ENCODE measurements at places on chromosomes 6 and 20.

DNA sequence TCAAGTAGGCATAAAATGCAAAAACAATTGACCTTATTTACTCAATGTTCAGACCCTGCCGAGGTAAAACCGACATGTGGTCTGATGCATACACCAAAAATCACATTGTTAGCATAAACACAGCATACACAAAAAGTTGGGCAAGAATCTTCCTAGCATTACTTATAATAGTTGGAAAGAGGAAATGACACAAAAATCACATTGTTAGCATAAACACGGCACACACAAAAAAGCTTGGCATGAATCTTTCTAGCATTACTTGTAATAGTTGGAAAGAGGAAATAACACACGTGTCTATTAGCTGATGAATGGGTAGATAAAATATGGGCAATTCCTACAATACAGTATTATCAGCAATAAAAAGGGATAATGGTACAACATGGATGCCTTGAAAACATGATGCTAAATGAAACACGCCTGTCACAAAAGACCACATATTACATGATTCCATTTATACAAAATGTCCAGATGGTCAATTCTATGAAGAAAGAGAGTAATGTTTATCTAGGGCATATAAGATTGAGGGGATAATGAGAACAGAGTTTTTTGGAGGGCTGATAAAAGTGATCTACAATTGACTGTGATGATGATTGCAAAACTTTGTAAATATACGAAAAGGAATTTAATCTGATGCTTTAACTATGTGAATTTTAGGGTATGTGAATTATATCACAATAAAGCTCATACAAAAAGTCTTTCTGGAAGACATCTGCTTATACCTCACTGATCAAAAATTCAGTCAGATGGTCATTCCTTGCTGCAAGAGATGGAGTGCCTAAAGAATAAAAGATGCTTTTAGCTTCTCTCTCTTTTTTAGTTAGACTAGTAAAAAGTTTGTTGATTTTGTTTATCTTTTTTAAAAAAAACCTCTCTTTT is 1019.5 kb upstream of the CITED2 start:
- no peak for DNase-seq

DNA sequence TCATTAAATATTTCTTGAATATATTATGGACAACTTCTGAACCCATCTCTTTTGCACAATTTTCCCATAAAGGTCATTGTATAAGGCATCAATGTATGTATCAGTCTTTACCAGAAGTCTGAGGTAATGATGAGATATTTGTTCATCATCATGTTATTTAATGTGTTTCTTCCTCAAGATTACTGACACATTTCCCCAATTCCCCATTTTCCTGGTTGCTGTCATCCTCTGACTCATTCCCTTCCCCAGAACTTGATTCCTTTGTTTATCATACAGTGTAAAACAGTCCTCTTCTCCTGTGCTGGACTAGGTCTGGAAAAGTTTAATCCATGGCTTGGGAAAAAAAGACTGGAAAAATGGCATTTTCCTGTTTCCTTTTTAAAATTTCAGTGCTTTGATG is 107.9 kb upstream of the FLRT3 start:
- no peak for DNase-seq

- no peak for DNase-seq
These were observed 4.5 kb downstream of the SNX5 start for GRCh38 chr20:17964073-17964472.

- DNase-seq = no peak
These were observed at the start of gene FNDC1 for GRCh38 chr6:159169193-159169555. FNDC1 (plus strand) TSS chr6:159169400; CDS start chr6:159169597, 197 bp downstream.

DNA sequence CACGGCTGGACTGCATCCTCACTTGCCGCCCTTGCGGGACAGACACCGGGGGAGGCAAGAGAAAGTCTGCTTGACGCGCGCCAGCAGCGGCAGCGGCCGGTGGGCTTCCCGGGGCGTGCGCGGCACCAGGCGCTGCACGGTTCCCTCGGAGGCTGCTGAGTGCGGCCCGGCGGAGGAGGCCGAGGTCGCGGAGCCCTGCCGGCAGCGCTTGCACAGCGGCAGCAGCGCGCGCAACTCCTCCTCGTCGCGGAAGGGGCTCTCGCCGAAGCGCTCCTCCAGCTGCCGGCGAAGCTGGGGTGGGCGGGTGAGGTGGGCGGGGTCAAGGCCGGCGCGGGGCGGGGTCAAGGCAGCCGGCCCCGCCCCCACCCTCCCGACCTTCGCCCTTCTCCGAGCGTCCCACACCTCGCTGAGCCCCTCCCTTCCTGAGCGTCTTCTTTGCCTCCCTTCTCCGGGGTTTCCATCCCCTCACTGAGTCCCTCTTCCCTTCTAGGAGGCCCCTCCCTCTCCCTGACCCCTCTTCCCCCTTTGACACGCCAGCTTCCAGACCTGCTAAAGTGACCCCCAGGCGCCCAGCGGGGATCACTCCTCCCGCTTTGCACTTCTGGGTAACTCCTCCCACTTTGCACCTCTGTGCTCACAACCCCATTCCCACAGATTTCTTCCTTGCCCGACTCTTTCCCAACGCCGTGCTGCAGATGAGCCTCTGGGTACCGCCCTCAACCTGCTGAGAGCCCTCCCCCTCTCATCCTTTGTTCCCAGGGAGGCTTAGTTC is 8.8 kb downstream of the DUSP15 start:
- DNase-seq = no peak

GRCh38 chr6:111803371-111803770 is 69.9 kb downstream of the FYN start:
- no peak for DNase-seq

DNA sequence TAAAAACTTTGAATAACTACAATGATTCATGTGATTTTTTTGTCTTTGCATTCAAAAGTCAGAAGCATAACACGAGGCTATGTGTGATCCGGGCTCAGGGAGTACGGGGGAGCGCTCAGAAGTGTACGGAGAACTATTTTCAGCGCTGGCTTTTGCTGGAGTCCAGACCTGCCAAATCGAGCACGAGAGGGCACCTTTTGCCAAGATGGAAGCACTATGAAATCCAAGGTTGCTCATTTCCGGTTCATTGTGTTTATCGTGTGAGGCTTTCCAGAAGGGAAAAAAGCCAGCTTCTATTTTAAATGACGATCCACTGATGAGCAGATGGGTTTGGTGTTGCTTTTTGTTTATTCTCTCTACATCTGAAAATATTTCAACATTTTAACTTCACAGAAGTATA is 11.3 kb downstream of the RAMACL start:
- no peak for DNase-seq

GRCh38 chr6:113596387-113597230 is 260.5 kb upstream of the MARCKS start:
- DNase-seq = no peak

DNA sequence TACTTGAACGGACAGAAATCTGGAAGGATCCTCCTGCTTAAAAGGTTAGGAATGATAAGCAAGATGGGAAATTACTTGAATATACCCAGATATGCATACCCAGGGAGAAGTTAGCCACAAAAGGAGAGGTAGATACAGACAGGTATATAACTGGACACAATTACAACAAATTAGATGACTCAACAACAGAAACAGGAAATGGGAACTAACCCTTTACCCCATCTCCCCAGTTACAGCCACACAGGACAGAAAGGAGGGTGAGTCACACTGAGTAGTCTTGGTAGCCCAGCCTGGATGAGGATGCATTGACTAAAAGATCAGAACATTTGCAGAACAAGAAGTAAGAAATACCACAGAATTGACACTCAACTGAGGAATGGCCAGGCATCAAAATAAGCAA is 61.2 kb downstream of the C6orf52 start:
- no peak for DNase-seq

DNA sequence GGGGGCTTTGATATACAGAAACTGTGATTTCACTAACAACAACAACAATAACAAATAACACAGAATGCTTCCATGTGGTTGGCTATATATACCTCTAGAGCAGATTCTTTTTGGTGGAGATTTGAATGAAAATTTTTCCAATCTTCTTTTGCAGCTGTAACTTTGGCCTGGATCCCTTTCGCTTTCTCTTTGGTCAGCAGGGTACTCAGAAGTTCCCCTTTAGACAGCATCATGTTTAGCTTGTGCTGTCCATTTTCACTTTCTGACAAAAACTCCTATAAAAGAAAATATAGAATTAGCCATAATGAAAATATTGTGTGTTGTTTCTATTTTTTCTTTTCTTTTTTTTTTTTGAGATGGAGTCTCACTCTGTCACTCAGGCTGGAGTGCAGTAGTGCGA is 264.2 kb downstream of the SYNE1 start:
- no peak for DNase-seq

GRCh38 chr6:1392813-1393640 is 3.7 kb downstream of the FOXF2 start:
- no peak for DNase-seq

DNA sequence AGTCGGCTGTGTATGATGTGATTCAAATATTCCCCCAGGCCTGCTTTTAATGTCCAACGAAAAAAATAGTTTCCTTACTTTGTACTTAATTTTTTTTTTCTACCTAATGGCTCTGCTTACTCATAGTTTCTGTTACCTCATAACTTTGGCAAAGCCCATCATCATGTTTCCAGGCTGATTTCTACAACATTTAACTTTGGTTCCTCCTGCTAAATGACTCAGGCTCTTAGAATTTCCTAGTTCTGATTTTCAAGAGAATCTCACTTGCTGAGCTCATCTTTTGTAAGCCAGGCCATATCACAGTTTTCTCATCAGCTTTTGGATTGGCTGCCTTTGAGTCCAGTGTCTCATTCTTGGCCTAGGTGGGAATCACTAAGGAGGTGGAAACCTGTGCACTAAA is 323.1 kb downstream of the HDGFL1 start:
- peak; percentile 86 for DNase-seq

- no peak for DNase-seq
These were observed 24.1 kb downstream of the MOCS1 start for GRCh38 chr6:39910164-39910563.

DNA sequence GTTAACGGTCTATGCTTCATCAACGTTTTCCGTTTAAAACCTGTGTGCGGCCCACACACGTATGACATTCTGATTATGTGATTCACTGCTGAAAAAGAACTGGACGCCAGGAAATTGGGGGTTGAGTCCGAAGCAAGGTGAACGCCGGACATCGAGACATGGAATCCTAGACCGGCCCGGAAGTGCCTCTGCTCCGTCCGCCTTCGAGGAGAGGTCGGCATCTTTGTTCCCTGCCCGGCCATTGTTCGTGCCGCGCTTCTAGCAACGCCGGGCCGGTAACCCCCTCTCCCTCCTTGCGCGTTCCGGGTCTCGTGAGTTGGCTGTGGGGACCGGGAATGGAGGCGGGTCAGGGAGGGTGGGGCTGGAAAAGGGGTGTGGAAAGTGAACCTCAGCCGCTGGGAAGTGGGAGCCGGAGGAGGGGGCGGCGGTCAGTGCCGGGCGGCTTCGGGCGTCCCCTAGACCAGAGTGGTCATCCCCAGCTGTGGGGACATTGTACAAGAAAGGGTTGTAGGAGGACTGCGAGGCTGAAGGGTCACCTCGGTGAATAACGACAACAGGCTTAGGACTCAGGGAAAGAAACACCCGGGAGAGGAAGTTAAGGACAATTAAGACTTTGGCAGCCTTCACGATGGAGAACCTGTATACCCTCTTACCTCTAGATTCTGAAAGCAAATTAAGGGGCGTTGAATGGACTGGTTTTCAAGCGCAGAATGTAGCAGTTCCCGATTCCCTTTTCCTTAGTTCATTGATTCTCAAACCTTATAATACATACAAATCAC is at the start of gene ZSCAN9:
ZSCAN9 (plus strand) TSS at position 220 of the 779 bp plus-strand sequence. CDS start 1,810 bp downstream, outside the sequence.
- DNase-seq = peak; percentile 62

GRCh38 chr20:24303393-24304170 is 165.8 kb upstream of the SYNDIG1 start:
- no peak for DNase-seq

DNA sequence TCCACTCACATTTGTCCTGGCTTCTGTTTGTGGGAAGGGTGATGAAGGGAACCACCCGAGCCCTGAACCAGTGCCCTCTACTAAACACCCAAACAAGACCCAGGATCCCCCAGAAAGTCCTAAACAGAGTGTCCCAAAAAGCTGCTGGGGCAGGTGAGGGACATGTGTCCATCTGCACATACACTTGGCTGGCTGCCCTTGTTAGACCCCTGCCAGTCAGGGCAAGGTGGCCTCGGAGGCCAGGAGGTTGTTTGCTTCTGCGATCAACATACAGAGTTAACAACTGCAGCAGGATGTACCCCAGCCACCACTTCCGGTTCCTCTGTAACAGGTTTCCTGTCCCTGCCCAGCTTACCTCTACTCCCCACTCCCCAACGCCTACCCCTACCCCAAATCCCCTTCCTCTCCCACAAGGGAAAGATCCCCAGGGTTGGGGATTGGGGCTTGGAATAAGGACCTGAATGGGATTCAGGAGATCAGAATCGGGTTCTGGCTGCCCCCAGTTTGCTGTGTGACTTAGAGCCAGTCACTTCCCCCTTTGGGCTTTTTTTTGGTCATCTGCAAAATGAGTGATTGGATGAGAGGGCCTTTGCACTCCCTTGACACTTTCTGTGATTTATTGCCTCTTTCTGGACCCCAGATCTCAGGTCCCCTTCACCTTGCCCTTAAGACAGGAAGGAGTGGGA is 13.9 kb downstream of the DEF6 start:
- DNase-seq = no peak

DNA sequence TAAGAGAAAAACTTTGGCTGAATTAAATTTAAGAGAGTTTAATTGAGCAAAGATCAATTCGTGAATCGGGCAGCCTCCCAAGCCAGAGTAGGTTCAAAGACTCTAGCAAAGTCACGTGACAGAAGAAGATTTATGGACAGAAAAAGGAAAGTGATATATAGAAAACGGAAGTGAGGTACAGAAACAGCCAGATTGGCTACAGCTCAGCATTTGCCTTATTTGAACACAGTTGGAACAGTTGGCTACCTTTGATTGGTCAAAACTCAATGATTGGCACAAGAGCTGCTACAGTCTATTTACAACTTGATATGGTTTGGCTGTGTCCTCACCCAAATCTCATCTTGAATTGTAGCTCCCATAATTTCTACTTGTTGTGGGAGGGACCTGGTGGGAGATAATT is 102.6 kb downstream of the PLG start:
- no peak for DNase-seq

GRCh38 chr6:6891125-6891721 is 216.5 kb upstream of the RREB1 start:
- no peak for DNase-seq

GRCh38 chr20:37042986-37043972 is 52.5 kb downstream of the RBL1 start:
- no peak for DNase-seq

DNA sequence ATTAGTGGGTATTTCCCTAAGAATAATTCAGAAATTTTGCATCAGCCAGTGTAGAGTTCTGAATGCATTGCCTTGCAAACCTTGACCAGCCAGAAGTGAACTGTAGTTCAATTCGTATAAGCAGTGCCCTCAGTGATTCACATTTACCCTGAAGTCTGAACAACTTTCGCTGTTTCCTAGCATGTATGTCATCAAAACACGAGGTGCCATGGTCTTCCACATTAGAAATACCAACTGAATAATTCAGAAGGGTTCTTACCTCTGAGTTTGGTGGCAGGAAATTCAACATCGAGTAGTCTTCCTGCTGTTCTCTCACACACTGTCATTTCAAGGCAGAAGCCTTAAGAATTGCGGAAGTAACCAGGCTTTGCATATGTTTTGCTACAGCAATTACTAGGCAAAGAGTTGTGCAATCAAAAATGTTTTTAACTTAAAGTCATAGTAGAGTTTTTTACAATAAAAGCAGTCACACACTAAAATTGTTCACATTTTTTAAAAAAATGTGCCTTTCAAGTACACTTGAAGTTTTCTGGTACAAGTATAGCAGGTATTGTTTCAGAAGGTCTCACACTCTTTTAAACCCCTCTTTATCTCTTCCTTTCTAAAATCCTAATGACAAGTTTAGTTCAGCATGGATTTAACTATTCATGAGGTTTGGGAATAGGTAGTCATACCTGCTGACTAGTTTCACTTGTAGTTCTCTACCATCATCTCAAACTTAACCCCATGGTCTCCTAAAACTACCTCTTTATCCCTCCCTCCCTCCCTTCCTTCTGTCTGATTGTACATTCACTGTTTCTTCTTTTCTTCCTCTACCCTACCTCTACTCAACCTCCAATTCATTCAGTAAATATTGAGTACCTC is 118.3 kb downstream of the STXBP5 start:
- no peak for DNase-seq

Data from AG09319 (cell line).